Large intestine (tissue), 12 donors: ENCODE measurements at places on chromosomes 5 and 9. TPM values are rescaled to one million over a fixed set of nuclear protein-coding genes. Genes with fewer than 3 reads are reported as not detected.

DNA sequence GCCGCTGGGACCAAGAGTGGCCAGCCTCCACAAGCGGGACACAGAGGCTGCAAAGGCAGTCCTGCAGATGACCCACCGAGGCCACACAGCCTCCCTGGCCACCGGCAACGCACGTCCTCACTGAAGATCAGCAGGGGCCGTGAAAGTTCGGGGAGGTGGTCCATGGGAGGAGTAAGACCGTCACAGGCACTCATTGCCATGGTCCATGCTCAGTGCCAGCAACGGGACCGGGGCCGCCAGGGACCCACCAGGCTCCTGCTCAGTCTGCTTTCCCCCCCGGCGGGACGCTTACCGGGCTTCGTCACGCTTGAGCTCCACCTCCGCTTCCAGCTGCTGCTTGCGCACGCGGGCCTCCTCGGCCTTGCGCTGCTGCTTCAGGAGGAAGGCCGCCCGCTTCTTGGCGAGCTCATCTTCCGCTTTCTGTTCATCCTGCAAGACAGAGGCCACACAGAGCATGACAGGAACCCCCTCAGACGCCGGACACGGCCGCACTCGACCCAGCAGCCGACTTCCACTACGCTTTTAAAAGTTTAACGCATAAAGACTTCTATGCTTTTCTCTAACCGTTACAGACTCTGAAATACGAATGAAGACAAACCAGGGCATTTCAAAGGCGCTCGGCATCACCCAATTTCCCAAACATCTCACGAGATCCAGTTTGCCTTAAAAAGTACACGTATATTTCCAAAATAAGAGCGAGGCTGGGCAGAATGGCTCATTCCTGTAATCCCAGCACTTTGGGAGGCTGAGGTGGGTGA lies 88.4 kb downstream of the CAMSAP1 start:
- no peak for DNase-seq
- peaks cover 11% of the 10 kb centered on the region for H3K4me1 ChIP-seq
- H3K36me3 ChIP-seq = peaks cover 76% of the 10 kb centered on the region
- H3K27me3 ChIP-seq = no peaks in the 10 kb centered on the region

The FAM78A gene
- polyA plus RNA-seq = 2.3 TPM

GRCh38 chr9:98909935-98910334 lies 33.8 kb upstream of the COL15A1 start:
- H3K4me1 ChIP-seq = peaks cover 21% of the 10 kb centered on the region
- no peaks in the 10 kb centered on the region for H3K36me3 ChIP-seq
- H3K27ac ChIP-seq = no peak overlapping the region
- H3K4me3 ChIP-seq = no peak overlapping the region
- H3K27me3 ChIP-seq = no peaks in the 10 kb centered on the region

- no peaks in the 10 kb centered on the region for H3K4me1 ChIP-seq
- H3K4me3 ChIP-seq = no peak overlapping the region
- no peaks in the 10 kb centered on the region for H3K36me3 ChIP-seq
- no peak overlapping the region for H3K27ac ChIP-seq
- DNase-seq = no peak
- H3K27me3 ChIP-seq = no peaks in the 10 kb centered on the region
Observed at GRCh38 chr9:135746565-135746964, 44.6 kb downstream of the KCNT1 start.

The CDC20B gene
- 0.15 TPM for polyA plus RNA-seq

DNA sequence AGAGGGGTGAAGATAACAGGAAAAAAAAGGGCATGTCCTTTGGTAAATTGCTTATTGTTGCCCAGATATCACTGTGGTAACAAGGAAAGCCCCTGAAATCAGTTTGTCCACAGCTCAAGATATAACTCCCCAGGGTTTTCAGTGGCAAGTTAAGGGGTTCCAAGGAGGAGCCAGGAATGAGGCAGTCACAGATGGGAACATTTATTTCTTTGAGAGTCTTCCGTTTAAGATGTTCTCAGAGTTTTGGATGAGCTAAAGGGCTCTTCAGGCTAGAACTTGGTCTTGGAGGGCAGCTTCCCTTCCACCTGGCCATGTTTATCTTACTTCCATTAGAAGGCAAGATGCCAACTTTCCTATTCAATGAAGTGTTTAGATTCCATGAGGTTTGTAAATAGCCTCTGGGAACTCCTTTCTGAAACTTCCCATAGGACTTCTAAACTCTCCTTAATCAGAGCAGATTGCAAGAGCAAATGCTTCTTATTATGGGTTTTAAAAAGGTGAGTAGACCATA lies 277.6 kb upstream of the TNC start:
- peak; percentile 19 for DNase-seq
- H3K27me3 ChIP-seq = no peaks in the 10 kb centered on the region
- no peak overlapping the region for H3K4me3 ChIP-seq
- H3K36me3 ChIP-seq = no peaks in the 10 kb centered on the region
- no peak overlapping the region for H3K27ac ChIP-seq
- H3K4me1 ChIP-seq = peaks cover 5% of the 10 kb centered on the region

- no peak overlapping the region for H3K4me3 ChIP-seq
- H3K36me3 ChIP-seq = peaks cover 31% of the 10 kb centered on the region
- H3K27ac ChIP-seq = no peak overlapping the region
- H3K4me1 ChIP-seq = no peaks in the 10 kb centered on the region
- no peak for DNase-seq
Observed at GRCh38 chr9:126419475-126419874, 92.8 kb downstream of the MVB12B start.

DNA sequence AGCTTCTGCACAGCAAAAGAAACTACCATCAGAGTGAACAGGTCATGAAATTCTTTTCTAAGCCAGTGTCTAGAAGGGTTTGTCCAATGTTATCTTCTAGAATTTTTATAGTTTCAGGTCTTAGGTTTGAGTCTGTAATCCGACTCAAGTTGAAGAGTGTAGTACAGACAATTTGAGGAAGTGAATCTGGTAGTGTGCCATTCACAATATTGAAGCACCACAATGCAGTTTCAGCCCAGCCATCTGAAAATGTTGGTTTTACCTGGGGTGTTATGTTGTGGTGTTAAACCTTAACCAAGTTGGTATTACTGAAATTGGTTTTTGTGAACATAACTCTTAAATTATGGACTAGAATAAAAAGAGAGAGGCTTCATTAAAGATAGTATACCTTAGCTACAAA lies 77.2 kb downstream of the ADAMTS16 start:
- no peaks in the 10 kb centered on the region for H3K36me3 ChIP-seq
- H3K4me1 ChIP-seq = no peaks in the 10 kb centered on the region
- no peaks in the 10 kb centered on the region for H3K27me3 ChIP-seq
- no peak overlapping the region for H3K4me3 ChIP-seq

GRCh38 chr5:135883026-135883425 lies 12.6 kb downstream of the IL9 start:
- H3K36me3 ChIP-seq = no peaks in the 10 kb centered on the region
- H3K4me1 ChIP-seq = peaks cover 5% of the 10 kb centered on the region
- no peak for DNase-seq
- no peak overlapping the region for H3K27ac ChIP-seq
- H3K27me3 ChIP-seq = peaks cover 30% of the 10 kb centered on the region
- no peak overlapping the region for H3K4me3 ChIP-seq

DNA sequence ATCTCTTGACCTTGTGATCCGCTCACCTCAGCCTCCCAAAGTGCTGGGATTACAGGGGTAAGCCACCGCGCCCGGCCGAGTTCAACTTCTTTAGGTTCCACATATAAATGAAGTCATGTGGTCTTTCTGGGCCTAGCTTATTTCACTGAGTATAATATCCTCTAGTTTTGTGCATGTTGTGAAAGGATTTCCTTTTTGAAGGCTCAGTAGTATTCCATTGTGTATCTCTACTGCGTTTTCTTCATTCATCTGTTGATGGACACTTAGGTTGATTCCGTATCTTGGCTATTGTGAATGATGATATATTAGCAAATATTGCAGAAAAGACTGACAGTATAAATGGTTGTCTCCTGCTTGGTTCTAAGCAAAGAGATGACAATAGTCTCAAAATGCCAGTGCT lies 20.1 kb downstream of the ODF2 start:
- H3K36me3 ChIP-seq = peaks cover 38% of the 10 kb centered on the region
- no peaks in the 10 kb centered on the region for H3K4me1 ChIP-seq
- H3K27ac ChIP-seq = no peak overlapping the region

DNA sequence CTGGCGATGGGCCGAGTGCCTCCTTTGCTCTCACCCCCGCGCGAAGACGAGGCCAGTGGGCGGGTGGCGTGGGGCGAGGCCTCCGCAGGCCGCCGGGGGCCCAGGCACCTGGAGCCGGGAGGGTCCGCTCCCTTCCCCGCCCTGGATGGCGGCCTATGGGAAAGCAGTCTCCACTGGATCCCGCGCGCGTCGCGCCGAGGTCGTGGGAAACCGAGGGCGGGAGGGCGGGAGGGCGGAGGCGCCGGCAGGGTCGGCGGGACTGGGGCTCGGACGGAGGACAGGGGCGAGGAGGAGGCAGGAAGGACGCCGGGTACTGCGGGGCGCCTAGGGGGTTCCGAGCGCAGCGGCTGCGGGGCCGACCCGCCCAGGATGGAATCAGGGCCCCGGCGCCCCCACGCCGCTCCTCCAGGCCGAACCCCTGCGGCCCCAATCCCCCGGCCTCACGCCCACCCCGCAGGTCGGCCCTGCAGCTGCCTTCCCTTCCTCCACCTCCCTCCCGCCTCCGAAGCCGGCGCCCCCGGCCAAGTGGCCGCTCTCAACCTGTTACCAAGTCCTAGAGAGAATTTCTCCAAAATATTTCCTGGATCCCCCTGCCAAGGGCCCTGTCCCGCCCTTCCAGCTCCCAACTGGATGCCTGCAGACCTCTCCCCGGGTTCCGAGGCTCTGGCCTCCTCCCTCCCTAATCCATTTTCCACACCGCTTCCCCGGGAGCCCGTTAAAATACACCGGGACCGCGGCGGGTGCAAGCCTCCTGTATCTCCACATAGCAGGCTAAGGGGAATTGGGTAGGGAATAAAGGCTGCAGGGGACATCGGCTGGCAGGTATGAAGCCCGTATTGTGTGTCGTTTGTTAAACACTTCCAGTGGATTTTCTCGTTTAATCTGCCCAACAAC lies 146.3 kb downstream of the ERCC6L2 start:
- H3K4me3 ChIP-seq = peak overlapping the region; percentile 50
- no peak for DNase-seq
- H3K27ac ChIP-seq = peak overlapping the region; percentile 62
- H3K4me1 ChIP-seq = peaks cover 12% of the 10 kb centered on the region
- H3K36me3 ChIP-seq = peaks cover 6% of the 10 kb centered on the region

- no peak overlapping the region for H3K4me3 ChIP-seq
- H3K36me3 ChIP-seq = no peaks in the 10 kb centered on the region
- no peaks in the 10 kb centered on the region for H3K4me1 ChIP-seq
- H3K27ac ChIP-seq = no peak overlapping the region
- DNase-seq = peak; percentile 32
Observed at GRCh38 chr9:110650991-110651411, 17.6 kb upstream of the MUSK start.

DNA sequence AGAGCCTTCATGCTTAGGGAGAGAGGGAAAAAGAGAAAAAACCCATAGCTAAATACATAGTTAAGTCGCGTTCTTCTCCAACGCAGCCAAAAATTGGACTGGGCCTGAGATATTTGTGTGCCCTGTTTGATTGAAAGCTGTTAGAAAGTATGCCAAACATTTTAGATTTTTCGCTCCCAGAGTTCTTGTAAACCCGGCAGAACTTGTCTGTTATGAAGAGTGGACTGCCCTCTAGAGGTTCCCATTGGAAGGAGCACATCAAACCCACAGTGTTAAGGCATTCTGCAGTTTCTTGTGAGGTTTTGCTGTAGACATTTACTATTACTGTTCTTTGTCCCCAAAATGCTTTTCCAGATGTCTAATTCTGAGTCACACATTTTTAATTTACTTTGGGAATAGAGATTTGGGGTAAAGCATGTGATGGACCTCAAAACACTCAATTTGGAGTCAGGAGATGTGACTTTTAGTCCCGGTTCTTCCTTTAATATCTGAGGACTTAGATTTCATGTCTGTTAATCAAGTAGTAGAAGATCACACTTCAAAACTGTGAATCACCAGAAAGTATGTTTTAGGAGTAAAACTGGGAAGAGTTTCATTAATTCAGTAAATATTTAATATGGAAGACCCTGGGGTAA lies 96.6 kb downstream of the PCSK1 start:
- H3K4me3 ChIP-seq = peak overlapping the region; percentile 5
- H3K27me3 ChIP-seq = no peaks in the 10 kb centered on the region
- no peak overlapping the region for H3K27ac ChIP-seq
- H3K4me1 ChIP-seq = peaks cover 25% of the 10 kb centered on the region
- DNase-seq = peak; percentile 67

The LRRC70 gene
- polyA plus RNA-seq = 4.2 TPM

The PPIC gene
- 25.3 TPM for polyA plus RNA-seq

DNA sequence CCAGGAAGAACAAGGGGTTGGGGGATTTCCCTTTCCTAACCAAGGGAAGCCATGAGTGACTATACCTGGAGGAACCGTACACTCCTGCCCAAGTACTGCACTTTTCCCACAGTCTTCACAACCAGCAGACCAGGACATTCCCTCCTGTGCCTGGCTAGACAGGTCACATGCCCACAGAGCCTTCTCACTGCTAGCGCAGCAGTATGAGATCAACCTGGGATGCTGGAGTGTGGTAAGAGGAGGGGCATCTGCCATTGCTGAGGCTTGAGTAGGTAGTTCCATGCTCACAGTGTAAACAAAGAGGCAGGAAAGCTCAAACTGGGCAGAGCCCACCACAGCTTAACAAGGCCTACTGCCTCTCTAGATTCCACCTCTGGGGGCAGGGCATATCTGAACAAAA lies 35.9 kb downstream of the SAXO1 start:
- no peak overlapping the region for H3K27ac ChIP-seq
- H3K4me1 ChIP-seq = no peaks in the 10 kb centered on the region
- H3K27me3 ChIP-seq = no peaks in the 10 kb centered on the region
- H3K4me3 ChIP-seq = no peak overlapping the region
- DNase-seq = no peak

The FAM221B gene
- polyA plus RNA-seq = 0.10 TPM

DNA sequence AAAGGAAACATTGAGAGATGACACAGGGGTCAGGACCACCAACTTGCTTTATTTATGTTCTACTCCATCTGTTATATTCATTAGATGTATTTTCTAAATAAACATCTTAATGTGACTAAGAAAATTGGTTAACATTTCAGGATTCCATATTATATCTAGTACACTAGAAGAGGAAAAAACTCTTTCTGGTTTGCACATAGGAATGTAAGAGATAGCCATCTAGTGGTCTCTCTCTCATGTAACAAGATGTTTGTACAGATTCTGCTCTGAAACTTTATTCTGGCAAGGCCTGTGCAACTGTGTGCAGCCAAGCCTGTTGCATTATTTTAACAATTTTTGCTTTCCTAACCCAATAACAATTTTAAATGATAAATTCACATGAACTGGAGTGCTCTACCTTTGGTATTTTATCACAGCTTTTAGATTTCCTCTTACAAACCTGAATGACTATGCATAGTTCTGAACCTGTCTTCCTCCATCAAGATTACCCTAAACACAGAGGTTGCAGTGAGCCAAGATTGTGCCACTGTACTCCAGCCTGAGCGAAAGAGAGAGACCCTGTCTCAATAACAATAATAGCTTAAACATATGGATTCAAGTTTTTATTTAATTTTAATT lies 148.2 kb downstream of the GIN1 start:
- peak; percentile 30 for DNase-seq
- H3K36me3 ChIP-seq = peaks cover 2% of the 10 kb centered on the region
- H3K4me1 ChIP-seq = no peaks in the 10 kb centered on the region
